ENCODE measurements at places on chromosomes 16 and 17. TPM values are rescaled to one million over a fixed set of nuclear protein-coding genes. Genes with fewer than 3 reads are reported as not detected.

The NPIPB13 gene
- polyA plus RNA-seq = 0.22 TPM

The PNMT gene
- 0.43 TPM for polyA plus RNA-seq

DNA sequence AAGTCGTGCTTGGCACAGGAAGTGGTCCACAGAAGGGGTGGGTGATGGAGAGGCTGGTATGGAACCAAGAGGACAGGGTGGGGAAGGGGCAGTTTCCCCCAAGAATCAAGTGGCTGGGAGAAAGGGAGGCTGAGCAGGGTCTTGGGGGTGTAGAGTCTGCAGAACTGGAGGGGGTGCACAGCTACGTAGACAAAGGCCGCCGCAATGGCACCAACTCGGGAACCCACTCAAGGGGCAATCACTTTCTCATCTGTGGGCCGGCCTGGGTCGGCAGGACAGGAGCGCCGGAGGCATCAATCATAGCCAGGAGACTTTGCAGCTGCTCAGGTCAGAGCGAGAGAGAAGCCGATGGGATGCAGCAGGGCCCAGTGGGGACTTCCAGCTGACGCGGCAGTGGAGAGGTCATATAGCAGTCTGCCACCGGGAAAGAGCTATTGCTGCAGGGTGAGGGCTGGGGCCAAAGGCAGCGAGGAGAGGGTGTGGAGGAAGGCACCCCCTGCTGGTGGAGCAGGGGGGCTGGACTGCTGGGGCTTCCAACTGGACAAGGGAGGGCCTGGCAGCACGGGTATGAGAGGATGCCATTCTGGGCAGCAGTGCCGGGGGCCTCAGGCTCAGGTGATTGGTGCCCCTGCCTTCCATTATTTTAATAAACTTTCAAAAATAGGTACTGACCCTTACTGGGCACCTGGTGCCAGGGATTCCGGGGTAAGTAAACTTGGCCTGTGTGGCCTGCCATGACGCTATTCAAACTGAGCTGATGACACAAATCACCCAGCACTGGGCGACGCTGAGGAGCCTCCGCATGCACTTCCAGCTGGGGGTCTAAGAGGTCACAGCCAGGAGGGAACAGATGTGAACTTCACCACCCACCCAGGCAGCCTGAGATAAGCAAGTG, 52.5 kb upstream of the MTSS2 start:
- no peaks in the 10 kb centered on the region for H3K27me3 ChIP-seq
- peak; percentile 43 for DNase-seq
- H3K4me3 ChIP-seq = peak overlapping the region; percentile 76
- H3K27ac ChIP-seq = peak overlapping the region; percentile 99

DNA sequence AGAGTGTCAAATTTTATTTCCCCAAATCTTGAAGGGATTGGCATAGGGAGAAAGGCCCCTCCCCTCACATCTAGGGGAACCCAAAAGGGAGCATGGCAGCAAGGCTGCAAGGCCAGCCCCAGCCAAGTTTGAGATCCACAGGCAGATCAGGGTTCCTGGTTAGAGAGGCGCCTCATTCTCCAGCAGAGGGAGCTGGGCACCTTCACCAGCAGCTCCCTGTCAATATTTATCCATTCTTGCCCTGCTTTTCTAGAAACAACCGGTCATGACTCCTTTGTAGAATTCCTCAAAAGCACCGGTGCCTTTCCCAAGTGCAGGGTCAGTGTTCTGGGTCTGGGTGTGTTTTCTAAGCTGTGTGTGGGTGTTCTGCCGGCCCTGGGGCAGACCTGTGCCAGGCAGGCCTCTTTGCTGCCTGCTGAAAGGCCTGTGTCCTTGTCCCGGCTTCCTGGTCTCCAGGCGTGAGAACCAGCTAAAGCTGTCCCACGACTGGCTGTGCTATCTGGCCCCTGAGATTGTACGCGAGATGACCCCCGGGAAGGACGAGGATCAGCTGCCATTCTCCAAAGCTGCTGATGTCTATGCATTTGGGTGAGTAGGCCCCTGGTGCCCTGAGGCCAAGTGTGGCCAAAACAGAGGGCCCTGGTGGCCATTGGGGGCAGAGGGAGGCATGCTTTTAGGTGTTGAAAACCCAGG, 21.2 kb upstream of the LGALS9 start:
- DNase-seq = no peak
- no peak overlapping the region for H3K27ac ChIP-seq
- no peaks in the 10 kb centered on the region for H3K27me3 ChIP-seq
- H3K36me3 ChIP-seq = peaks cover 58% of the 10 kb centered on the region
- no peaks in the 10 kb centered on the region for H3K4me1 ChIP-seq

GRCh38 chr16:73483076-73483791, 435.3 kb upstream of the ZFHX3 start:
- no peak for DNase-seq
- peak overlapping the region; percentile 15 for H3K4me3 ChIP-seq
- H3K27me3 ChIP-seq = peaks cover 45% of the 10 kb centered on the region
- H3K27ac ChIP-seq = no peak overlapping the region
- H3K36me3 ChIP-seq = no peaks in the 10 kb centered on the region

- H3K27ac ChIP-seq = peak overlapping the region; percentile 95
- H3K27me3 ChIP-seq = no peaks in the 10 kb centered on the region
- H3K4me1 ChIP-seq = peaks cover 25% of the 10 kb centered on the region
- H3K36me3 ChIP-seq = no peaks in the 10 kb centered on the region
Measured at GRCh38 chr17:3796822-3797170, 4.2 kb downstream of the ITGAE start.

DNA sequence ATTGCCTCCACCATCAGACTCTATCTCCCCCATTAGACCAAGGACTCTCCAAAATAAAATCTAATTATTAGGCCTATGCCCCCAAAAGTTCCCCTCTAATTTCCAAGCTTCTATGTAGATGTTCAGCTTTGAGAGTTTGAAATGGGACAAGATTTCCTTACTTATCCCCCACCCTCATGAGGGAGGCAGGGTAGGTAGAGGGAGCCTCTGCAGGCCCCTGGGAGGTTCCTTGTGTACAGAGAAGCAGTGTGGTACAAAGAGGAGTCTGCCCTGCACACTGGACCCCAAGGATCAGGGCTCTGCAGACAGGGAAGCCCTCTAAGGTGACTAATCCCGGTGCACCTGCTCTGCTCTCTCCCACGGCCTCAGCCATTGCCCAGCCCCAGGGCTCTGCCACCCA, 2.5 kb downstream of the KRT17 start:
- no peaks in the 10 kb centered on the region for H3K36me3 ChIP-seq
- H3K27ac ChIP-seq = no peak overlapping the region
- H3K4me1 ChIP-seq = no peaks in the 10 kb centered on the region
- no peak for DNase-seq
- H3K27me3 ChIP-seq = peaks cover 4% of the 10 kb centered on the region
- H3K4me3 ChIP-seq = no peak overlapping the region

DNA sequence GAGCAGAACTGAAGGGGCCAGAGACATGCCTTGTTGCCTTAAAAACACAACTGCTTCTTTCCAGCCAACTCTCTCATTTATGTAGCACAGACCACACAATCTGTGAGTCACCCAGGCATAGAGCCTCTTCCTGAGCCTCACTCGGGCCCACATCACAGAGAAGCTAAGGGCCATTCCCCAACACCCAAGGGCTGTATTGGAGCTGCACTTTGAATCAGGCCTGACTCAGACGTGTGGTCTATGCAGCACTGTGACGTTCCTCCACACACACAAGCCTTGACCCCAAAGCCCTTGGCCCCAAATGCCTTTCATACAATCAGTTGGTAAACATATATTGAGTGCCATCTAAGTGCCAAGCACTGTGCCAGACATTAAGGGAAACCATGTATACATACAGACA, 308.9 kb upstream of the DYNLRB2 start:
- no peak overlapping the region for H3K27ac ChIP-seq
- no peaks in the 10 kb centered on the region for H3K27me3 ChIP-seq
- no peak overlapping the region for H3K4me3 ChIP-seq
- DNase-seq = no peak
- H3K36me3 ChIP-seq = no peaks in the 10 kb centered on the region
- H3K4me1 ChIP-seq = no peaks in the 10 kb centered on the region

GRCh38 chr17:33732116-33732515, 439.0 kb upstream of the ASIC2 start:
- no peaks in the 10 kb centered on the region for H3K4me1 ChIP-seq
- DNase-seq = no peak

DNA sequence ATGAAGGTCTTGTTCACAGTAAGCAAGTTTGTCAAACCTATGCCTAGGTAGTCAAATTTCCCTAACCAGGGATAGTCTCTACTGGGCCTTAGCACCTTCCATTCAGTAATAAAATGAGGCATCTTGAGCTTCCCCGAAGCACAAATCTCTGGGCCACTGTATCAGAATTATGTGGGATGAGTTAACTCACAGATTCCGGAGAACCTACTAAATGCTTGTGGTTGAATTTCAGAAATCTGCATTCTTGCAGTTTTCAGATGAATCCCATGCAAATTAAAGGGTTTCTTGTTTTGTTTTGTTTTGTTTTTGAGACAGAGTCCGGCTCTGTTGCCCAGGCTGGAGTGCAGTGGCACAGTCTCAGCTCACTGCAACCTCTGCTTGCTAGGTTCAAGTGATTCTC, 478.8 kb upstream of the HSBP1 start:
- no peaks in the 10 kb centered on the region for H3K4me1 ChIP-seq
- DNase-seq = no peak
- no peaks in the 10 kb centered on the region for H3K36me3 ChIP-seq
- H3K4me3 ChIP-seq = no peak overlapping the region
- no peaks in the 10 kb centered on the region for H3K27me3 ChIP-seq

DNA sequence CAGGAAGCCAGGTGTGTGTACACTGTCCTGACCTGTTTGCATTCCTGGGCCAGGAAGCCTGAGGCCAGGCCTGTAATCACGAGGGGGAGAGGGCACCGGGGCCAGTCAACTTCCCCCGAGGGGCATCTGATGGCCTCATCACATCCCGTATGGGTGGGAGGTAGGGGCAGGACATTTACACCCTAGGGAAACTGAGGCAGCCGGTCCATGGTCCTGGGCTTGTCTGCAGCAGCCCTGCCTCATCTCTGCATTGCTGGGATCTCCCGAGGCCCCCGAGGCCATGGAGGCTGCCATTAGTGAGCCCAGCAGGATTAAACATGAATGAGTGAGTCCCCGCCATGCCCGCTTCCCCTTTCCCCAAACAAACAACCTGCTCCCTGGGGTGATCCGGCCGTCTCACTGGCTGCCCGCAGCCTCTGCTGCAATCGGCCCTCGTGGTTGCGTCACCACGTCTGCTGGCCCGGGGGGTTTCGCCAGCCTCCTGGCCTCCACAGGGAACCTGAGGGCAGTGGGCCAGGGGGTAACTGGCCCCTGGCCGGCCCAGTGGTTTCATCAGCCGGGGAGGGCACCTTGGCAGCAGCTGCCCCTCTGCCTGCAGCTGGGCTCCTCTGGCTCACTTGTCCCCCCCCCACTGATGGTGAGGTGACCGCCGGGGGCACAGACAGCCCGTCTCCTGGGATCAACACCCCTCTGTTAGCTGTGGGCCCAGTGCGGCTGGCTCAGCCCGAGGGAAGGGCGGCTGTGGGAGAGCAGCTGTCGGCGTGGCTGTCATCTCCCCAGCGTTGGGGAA, 88.3 kb upstream of the GSE1 start:
- no peaks in the 10 kb centered on the region for H3K36me3 ChIP-seq
- no peak for DNase-seq
- H3K4me3 ChIP-seq = no peak overlapping the region
- no peak overlapping the region for H3K27ac ChIP-seq
- H3K4me1 ChIP-seq = no peaks in the 10 kb centered on the region
- H3K27me3 ChIP-seq = peaks cover 6% of the 10 kb centered on the region

- no peak for DNase-seq
- H3K36me3 ChIP-seq = no peaks in the 10 kb centered on the region
- H3K4me3 ChIP-seq = no peak overlapping the region
Measured at GRCh38 chr16:61243954-61244353, 792.3 kb downstream of the CDH8 start.

DNA sequence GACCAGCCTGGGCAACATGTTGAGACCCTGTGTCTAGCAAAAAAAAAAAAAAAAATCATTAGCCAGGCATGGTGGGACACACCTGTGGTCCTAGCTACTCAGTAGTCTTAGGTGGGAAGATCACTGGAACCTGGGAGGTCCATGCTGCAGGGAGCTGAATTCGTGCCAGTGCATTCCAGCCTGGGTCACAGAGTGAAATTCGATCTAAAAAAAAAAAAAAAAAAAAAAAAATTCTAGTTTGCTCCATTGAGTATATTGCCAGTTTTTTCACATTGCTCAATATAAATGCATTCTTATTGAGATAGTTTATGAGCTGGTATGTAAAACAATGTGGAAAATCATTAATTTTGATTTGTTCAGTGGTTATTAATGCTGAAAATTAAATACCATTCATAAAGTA, 52.0 kb downstream of the ABHD15 start:
- no peak overlapping the region for H3K27ac ChIP-seq
- H3K4me3 ChIP-seq = no peak overlapping the region
- no peak for DNase-seq
- no peaks in the 10 kb centered on the region for H3K27me3 ChIP-seq
- peaks cover 17% of the 10 kb centered on the region for H3K36me3 ChIP-seq

DNA sequence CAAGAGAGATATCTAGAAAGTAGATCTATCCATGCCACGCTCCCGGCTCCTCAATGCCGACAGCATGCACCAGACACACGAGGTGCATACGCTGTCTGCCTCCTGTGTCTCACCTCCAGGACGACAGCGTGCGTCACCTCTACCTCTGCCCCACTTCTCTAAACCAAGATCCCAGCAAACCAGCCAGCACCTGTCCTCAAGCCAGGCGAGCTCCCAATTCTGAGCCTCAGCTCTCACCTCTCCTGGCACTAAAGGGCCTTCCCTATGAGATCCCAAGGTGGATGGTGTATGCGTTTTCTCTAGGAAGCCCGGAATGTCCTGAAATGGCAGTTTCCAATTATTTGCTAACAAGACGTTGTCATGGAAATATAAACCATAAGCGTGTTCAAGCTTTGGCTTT, 36.2 kb upstream of the RCVRN start:
- no peak for DNase-seq
- no peak overlapping the region for H3K27ac ChIP-seq
- no peaks in the 10 kb centered on the region for H3K4me1 ChIP-seq
- H3K4me3 ChIP-seq = no peak overlapping the region
- no peaks in the 10 kb centered on the region for H3K36me3 ChIP-seq

- no peaks in the 10 kb centered on the region for H3K27me3 ChIP-seq
- no peak overlapping the region for H3K27ac ChIP-seq
- H3K4me3 ChIP-seq = no peak overlapping the region
- H3K36me3 ChIP-seq = peaks cover 2% of the 10 kb centered on the region
- no peak for DNase-seq
- H3K4me1 ChIP-seq = peaks cover 8% of the 10 kb centered on the region
Measured at GRCh38 chr16:8677481-8677880, 3.1 kb downstream of the ABAT start.

DNA sequence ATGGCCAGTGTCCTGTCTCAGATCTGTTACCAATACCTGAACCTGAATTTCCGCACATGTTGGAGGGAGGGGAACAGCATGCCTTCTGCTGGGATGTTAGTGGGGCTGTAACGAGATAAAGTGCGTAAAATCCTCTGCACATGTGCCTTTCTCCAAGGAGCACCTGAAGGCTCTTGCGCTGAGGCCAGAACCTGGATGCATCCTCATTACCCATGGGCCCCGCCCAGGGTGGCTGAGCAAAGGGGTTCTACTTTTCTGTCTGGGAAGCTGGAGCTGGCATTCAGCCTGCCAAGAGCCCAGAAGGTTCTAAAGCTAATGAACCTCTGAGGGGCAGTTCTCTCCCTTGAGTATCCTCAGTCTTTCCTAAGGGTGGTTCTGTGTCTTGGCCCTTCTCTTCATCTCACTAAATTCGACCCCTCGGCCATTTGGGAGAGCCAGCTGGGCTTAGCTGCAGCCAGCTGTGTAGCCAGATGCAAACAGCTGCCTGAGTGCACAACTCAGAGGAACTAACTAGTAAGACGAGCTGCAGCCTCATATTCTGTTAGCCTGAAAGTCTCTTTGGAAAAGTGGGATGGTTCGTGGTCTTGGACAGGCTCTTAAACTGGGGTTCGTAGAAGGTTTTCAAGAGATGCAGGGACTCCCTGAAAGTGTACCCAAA, 2.5 kb downstream of the ITGA3 start:
- H3K4me1 ChIP-seq = peaks cover 23% of the 10 kb centered on the region
- peak overlapping the region; percentile 64 for H3K4me3 ChIP-seq

Measured in naive thymus-derived CD8-positive, alpha-beta T cell (primary cell).